ENCODE measurements at places on chromosomes 2 and 18.

DNA sequence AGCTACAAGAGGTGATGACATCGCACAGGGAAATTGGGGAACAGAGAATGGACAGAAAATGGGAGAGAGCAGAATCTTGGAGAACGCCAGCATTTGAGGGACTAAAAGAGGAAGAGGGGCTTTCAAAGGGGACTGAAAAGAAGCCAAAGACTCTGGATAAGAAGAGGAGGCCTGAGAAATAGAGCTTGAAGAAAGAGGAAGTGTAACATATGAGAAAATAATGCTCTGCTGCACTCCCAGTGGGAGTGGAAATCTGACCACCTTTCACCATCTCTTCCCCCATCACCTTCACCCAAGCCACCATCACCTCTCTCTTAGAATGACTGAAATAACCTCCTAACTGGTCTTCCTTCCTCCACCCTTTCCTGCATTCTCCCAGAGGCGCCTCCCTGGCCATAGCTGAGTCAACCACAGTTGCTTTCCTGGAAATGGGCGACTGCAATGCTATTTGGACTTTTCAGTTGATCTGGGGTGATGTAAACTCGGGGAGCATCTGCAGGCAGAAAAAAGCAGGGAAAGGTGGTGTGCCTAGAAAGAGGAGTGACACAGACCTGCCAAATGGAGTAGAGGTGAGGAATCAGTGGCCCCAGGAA lies 16.8 kb downstream of the CXCR1 start:
- no peak for DNase-seq

DNA sequence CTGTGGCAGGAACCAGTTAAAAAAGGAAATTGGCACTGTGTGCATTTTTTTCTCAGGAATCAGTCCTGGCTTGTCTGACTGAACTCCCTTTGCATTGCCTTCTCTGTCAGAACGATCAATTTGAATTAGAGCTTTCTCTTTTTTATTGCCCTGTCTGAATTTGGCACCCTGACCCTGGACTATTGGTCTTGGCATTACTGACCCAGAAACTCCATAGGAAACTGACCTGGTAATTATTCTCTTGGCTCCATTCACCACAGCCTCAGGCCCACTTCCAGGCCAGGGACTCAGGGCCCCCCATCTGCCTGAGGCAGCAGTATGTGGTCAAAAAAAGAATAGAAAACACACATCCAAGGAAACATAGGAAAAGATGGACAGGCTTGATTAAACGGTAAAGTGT lies 32.0 kb upstream of the CCDC88A start:
- no peak for DNase-seq

DNA sequence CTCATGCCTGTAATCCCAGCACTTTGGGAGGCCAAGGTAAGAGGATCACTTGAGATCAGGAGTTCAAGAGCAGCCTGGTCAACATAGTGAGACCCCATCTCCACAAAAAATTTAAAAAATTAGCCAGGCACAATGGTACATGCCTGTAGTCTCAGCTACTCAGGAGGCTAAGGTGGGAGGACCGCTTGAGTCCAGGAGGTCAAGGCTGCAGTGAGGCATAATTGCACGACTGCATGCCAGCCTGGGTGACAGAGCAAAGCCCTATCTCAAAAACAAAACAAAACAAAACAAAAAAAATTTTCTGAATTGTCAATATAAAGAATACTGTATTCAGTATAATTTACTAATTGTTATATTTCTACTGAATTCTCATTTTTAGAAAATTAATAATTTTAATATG lies 20.9 kb upstream of the NEDD4L start:
- DNase-seq: no peak

DNA sequence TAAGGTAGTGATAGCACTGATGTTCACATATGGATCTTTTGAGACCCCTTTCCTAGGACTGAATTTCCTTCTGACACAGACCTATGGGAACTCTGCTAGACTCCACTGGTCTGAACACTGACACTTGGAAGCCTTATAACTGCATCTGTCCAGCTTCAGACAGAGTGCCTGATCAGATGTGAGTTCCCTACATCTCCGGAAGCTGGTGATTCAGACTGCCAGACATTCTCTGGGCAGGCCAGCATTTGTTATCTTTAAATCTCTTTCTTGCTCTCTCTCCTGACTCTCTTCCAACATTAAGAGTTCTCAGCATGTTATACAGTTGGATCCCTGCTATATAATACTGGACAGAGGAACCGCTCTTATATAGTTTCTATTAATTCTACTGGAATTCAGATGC lies 408.5 kb downstream of the ZEB2 start:
- DNase-seq: no peak

All from stimulated activated naive CD8-positive, alpha-beta T cell treated with anti-CD3 and anti-CD28 coated beads, Interleukin-15, Interleukin-2, amounts not matched to agents 100 U/mL and 50 U/mL, for 24 hours (primary cell).